Brain (organoid and tissue), 16 donors: ENCODE measurements at places on chromosomes 4 and X. TPM values are rescaled to one million over a fixed set of nuclear protein-coding genes. Genes with fewer than 3 reads are reported as not detected.

The CXCL3 gene
- polyA plus RNA-seq: not detected

The PCSK1N gene
- 267 TPM for polyA plus RNA-seq

The CPE gene
- 336 TPM for polyA plus RNA-seq

DNA sequence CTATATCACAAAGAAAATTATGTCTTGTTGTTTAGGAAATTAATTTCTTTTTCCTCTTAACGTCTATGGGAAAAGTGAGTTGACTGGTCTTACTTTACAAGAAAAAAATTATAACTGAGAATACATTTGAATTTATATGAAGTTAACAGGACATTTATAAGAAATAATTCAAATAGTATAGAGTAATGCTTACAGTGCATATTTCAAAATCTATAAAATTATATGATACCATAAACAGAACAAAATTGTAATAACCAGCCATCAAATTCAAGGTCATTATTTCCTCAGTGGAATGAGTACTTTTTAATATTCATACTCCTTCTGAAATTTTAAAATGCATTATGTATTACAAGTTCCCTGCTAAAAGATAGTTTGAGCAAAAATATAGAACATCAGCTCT lies 884.5 kb downstream of the TECRL start:
- DNase-seq: no peak

- no peak for DNase-seq
Measured at GRCh38 chrX:117483950-117484349, 632.7 kb downstream of the KLHL13 start.

DNA sequence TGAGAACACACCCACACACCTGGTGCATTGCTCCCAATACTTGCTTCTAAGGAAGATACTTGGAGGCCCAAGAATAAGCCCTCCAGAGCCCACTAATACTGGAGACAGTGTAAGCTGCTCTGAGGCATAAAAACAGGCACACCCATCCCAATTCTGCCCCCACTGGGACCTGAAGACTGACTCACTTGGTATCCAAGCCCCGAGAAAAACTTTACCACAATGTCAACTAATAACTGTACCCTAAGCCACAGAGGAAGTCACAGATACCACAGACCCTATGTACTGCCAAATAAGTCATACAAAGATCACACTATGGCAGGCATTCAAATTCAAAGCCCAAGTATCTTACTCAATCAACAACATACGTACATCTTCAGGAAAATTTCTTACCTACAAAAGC lies 398.2 kb upstream of the SPANXN1 start:
- no peak for DNase-seq

- no peak for DNase-seq
Measured at GRCh38 chr4:101961144-101961543, 170.6 kb downstream of the BANK1 start.

GRCh38 chrX:149871940-149872339 lies 9.0 kb upstream of the MAGEA8 start:
- no peak for DNase-seq

GRCh38 chr4:160299608-160300007 lies 1196.7 kb downstream of the RAPGEF2 start:
- no peak for DNase-seq

- no peak for DNase-seq
Measured at GRCh38 chrX:17470136-17470535, 95.1 kb downstream of the NHS start.

DNA sequence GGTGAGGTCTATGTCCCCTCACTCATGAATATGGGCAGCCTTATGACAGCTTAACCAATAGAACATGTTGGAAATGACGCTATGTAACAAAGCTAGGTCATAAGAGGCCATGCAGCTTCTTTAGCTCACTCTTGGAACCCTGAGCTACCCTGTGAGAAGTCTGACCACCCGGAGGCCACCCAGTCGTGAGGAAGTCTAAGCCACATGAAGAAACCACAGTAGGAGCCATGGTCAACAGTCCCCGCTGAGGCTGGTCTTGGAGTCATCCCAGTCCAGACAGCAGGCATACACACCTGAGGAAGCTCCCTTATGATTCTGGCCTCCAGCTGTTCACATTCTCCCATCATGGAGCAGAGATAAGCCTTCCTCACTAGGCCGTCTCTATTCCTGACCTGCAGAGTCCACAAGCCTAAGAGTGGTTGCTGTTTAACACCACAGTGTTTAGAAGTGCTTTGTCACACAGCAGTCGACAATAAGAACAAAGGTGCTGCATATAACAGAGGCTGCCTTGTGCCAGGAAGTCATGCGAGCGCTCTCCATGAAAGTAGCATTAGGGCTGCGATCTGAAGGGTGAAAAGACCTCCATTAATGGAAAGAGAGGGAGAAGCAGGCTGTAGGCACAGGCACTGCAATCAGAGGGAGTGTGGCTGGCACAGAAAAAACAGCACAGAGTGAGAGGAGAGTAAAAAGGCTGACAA lies 38.2 kb downstream of the TSPAN5 start:
- DNase-seq: no peak

GRCh38 chr4:173684223-173684622 lies 154.2 kb upstream of the HAND2 start:
- DNase-seq: no peak

DNA sequence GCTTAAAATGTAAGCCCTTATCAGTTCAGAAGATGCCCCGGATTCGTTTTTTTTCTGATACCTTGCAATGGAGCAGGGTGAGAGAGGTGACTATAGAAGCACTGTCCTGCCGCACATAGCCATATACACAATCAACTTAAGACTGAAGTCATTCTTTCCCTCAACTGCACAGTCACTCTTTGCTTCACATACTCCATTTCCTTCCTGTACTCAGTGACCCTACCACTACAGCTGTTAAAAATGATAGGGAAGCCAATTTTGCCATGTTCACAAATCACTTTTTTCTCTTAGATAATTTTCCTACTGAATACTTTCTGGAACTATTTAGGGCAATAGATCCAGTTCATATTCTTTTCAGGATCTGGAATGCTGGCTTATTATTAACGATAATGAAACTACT lies 300.0 kb downstream of the ANK2 start:
- no peak for DNase-seq

DNA sequence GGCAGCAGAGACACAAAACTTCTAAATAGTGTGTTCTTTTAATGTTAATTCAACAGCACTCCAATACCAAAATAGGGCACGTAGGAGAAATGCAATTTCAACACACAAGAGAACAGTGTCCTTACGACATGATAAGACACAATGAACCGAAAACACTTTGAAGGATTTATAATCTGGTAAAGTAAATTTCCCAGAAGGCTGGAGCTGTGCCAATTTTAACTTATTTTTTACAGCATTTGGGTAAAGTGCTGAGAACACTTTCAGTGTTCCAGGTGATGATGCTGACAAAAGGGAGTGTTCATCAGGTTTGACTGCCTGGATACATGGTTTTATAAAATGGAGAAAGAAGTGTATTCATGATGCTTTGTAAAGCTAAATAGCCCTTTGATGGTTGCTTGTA lies 76.5 kb downstream of the MAPK10 start:
- DNase-seq: no peak

GRCh38 chrX:133302775-133303445 lies 84.8 kb upstream of the TFDP3 start:
- DNase-seq: no peak

DNA sequence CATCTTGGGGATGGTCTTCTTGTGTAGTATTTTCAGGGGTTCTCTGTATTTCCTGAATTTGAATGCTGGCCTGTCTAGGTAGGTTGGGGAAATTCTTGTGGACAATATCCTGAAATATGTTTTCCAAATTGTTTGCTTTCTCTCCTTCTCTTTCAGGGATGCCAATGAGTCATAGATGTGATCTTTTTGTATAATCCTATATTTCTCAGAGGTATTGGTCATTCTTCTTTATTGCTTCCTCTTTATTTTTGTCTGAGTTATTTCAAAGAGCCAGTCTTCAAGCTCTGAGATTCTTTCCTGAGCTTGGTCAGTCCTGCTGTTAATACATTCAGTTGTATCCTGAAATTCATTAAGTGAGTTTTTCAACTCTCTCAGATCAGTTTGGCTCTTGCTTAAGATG lies 73.1 kb downstream of the MAMLD1 start:
- no peak for DNase-seq
